Stimulated activated CD4-positive, alpha-beta T cell treated with anti-CD3 and anti-CD28 coated beads, Interleukin-2, amount 100 ng/mL, for 4 hours (primary cell): ENCODE measurements at places on chromosomes 16 and 17.

GRCh38 chr17:15447928-15448579 is 19.4 kb downstream of the CDRT4 start:
- DNase-seq: no peak

- DNase-seq: no peak
Observed at GRCh38 chr17:12070561-12070960, 49.9 kb downstream of the MAP2K4 start.

GRCh38 chr16:72876221-72876620 is 171.7 kb downstream of the ZFHX3 start:
- no peak for DNase-seq

DNA sequence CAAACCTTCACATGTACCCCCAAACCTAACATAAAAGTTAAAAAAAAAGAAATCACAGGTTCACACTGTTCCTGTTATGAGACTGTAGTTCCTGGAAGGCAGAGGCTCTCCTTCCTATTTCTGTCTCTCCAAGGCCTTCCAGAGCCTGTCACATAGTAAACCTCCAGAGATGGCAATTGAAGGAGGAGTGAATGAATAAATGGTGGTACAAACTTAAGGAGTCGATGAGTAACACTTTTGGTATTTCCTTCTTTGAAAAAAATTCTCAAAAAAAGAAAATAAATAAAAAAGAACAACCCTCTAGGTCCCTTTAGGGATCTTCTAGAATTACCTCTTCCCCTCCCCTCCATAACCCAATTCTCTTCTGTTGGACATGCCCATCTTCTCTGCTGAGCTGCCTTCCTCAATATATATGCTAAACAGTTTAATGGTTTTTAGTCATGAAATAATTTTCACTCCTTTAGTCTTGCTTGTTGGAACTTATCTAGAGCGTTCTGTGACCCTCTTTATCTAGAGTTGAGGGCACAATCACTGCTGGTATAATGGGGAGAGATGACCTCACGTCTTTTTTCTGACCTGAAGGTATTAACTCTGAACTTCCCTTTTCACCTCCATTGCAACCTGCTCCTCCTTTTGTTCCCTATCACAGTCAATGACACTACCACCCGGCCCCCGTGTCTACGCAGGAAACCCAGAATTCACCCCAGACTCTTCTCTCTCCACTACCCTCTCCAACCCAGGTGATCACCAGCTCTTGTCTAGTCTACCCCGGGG is 1.7 kb upstream of the TAF15 start:
- no peak for DNase-seq

- no peak for DNase-seq
Observed at GRCh38 chr16:85570213-85570734, 42.8 kb upstream of the GSE1 start.

GRCh38 chr17:78384479-78385175 is 6.2 kb downstream of the PGS1 start:
- DNase-seq: no peak

DNA sequence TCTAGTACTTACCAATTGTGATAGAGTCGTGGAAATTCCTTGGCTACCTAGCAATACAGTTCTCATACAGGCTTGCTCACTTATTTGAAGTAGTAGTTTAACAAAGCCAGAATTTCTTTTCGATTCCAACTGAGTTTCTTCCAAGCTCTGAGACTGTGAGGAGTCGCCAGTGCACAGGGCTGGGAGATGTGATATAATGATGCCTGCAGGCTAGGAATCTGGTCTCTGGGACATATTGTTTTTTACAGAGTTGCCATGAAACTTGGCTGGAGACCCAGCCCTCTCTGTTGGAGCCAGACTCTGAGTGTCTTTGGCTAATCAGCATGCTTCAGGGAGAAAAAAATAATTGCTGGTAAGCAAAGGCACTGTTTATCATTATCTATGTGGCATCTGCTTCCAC is 698.8 kb upstream of the GOT2 start:
- no peak for DNase-seq

DNA sequence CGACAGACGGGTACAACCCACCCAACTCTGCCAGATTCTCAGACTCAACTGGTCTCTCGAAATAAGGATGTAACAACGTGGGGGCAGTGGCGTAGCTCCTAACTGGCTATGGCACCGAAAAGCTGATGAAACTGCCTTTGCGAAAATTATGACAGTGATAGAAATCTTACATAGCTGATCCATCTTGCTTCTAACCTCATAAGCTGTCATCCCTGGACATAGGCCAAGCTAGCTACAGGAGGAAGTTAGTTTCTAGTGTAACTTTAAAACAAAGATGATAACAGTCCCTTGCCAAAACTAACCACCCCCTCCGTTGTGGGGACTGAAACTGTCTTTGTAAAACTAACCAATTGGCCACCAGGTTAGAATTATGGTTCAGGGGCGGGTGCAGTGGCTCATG is 220.1 kb downstream of the SLC39A11 start:
- DNase-seq: no peak

DNA sequence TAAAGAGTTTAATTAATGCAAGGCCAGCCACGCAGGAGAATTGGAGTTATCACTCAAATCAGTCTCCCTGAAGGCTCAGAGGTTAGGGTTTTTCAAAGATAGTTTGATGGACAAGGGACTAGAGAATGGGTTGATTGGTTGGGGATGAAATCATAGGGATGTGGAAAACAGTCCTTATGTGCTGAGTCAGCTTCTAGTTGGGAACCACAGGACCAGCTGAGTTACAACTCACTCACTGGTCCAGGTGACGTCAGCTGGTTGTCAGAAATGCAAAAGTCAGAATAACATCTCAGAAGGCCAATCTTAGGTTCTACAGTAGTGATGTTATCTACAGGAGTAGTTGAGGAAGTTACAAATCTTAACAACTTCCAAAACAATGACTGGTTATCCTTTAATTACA is 47.6 kb downstream of the CPD start:
- DNase-seq: no peak

- no peak for DNase-seq
Observed at GRCh38 chr16:86015606-86016005, 116.6 kb downstream of the IRF8 start.

DNA sequence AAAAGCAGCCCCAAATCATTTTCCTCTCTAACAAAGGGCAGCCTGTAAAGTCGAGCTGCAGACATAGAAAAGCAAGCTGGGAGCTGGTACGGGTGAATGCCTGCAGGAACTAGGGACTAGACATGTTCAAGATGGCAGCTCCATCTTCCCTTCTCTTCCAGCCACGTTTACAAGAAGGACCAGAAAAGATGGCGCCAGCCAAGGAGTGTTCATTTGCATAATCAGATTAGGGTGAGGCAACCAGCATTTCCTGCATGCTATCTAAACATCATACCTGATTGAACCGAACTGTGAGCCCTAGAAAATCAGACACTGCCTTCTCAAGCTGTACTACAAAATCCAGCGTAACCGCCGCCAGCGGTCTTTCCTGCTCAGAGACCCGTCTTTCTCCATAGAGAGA is 896.8 kb downstream of the CDH11 start:
- no peak for DNase-seq

DNA sequence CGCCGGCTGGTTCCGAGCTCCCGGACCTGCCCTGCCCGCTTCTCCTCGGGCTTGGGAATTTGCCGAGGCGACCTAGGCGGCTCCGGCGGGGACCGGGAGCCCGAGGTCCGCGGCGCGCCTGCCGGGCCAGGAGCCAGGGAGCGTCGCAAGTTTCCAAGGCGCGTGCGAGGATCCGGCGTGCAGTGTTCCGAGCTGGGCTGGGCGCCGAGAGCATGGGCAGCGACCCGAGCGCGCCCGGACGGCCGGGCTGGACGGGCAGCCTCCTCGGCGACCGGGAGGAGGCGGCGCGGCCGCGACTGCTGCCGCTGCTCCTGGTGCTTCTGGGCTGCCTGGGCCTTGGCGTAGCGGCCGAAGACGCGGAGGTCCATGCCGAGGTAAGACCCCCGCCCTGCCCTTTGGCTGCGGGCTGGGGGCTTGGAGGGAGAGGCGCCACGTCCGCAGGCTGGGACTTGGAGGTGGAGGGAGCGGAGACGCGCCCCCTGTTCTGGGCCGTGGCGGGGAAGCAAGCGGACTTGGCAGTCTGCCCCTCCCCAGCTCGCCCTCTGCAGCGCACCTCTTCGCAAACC is 668 bp downstream of the MMP15 start:
- DNase-seq: no peak

- no peak for DNase-seq
Observed at GRCh38 chr17:69725146-69725545, 310.6 kb downstream of the MAP2K6 start.

DNA sequence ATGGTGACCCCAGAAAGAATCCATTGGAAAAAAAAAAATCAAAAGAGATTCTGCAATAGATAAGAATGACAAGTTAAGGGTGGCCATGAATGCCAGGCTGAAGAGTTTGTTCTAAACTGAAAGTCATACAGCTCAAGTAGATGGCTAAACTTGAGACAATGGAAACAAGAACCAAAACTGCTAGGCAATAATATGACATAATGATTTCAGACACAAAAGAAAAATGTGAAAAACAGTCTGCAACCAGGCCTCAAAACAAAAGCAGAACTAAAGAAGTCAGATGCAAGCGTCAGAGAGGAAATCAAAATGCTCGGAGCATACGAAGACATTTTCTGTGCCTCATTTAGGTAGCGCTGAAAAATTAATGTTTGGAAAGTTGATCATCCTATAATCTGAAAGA is 54.4 kb upstream of the YPEL2 start:
- no peak for DNase-seq

DNA sequence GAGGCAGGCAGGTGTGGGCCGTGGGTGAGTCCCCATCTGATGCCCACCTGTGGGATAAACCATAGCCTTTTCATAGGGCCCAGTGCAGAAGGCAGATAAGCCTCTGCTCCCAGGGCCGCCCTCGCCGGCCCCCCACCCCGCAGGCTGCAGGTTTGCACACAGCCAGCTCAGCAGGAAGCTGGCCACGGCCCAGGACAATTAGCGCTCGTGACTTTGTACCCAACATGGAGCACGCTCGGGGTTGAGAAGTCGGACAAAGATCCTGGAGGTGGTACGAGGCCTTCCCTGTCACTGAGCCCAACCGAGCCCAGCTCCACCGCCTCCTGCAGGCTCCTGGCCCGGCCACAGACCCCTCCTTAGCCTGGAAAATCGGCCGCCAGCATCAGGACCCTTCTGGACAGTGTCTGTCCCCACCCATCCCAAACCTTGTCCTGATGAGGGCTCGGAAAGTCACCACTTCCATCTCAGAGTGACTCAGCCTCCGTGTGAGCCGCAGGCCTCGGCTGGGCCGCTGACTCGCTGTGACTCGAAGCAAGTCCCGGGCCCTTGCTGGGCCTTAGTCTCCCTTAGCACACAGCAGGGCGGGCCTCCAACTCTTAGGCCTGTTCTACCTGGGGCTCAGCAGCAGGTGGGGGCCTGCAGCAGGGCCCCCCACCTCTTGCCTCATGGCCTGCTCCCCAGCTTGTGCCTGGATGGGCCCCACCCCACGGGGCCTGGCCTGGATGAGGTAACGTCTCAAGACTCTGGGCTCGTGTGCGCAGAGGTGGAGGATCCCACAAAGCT is 22.7 kb downstream of the FAM83G start:
- no peak for DNase-seq

- no peak for DNase-seq
Observed at GRCh38 chr16:12612598-12613101, 191.0 kb downstream of the CPPED1 start.

DNA sequence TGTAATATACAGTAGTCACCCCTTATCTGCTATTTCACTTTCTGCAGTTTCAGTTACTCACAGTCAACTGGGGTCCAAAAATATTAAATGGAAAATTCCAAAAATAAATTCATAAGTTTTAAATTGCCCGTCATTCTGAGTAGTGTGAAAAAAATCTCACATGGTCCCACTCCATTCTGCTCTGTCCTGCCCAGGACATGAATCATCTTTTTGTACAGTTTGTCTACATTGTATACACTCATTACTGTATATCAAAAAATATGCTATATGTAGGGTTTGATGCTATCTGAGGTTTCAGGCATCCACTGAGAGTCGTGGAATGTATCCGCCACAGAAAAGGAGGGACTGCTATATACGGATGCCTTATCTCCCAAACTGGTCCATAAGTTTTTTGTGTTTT is 16.0 kb upstream of the APPBP2 start:
- no peak for DNase-seq

DNA sequence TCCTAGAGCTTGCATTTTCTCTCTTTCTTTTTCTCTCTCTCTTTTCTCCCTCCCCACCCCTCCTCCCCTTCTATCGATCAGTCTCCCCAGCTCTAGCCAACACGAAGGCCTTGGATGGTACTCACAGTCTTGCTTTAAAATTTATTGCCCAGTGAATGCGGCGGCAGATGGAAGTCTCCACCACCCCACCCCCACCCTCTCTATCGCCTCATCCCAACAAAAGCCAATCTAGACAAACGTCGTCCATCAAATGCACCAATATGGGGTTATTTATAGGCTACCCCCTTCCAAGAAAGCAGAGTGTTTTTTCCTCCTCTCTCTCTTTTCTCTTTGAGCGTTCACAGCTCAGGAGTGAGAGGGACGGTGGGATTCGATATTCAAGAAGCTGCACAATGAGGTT is 10.5 kb upstream of the NGFR start:
- no peak for DNase-seq

DNA sequence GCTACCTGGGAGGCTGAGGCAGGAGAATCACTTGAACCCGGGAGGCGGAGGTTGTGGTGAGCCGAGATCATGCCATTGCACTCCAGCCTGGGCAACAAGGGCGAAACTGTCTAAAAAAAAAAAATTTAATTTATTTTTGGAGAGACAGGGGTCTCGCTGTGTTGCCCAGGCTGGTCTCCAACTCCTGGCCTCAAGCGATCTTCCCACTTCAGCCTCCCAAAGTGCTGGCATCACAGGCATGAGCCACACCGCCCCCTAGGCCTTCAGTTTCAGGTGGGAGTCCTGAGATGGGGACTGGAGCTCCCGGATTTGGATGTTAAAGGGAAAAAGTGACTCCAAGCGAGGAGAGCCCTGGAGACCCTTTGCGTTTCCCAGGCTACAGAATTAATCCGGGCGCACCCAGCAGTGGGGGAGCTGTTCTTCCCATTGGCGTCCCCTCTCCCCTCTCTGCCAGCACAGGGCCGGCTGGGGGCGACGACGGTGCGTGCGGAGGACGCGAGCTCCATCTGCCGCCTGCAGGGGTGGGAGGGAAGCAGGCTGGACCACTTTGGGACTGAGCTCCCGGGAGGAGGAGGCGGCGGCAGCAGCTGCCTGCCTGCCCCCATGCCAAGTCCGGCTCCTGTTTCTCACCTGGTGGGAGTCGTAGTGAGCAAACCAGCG is 49.3 kb upstream of the USP7 start:
- no peak for DNase-seq

DNA sequence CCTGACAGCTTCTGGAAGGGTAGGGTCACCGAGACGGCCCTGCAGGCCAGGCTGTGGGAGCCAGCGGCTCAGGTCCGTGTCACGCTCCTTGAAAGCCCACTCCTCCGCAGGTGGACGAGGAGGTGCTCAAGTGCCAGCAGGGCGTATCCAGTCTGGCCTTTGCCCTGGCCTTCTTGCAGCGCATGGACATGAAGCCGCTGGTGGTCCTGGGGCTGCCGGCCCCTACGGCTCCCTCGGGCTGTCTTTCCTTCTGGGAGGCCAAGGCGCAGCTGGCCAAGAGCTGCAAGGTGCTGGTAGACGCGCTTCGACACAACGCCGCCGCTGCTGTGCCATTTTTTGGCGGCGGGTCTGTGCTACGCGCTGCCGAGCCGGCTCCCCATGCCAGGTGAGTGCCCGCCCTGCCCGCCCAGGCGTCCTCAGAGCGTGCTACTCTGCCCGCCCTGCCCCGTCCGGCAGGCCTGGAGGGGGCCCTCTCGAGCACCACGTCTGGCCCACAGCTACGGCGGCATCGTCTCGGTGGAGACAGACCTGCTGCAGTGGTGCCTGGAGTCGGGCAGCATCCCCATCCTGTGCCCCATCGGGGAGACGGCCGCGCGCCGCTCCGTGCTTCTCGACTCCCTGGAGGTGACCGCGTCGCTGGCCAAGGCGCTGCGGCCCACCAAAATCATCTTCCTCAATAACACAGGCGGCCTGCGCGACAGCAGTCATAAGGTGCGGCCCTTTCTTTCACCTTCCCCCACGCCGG is 1.3 kb downstream of the NAGS start:
- no peak for DNase-seq
